ENCODE measurements at places on chromosomes 2 and 18.

DNA sequence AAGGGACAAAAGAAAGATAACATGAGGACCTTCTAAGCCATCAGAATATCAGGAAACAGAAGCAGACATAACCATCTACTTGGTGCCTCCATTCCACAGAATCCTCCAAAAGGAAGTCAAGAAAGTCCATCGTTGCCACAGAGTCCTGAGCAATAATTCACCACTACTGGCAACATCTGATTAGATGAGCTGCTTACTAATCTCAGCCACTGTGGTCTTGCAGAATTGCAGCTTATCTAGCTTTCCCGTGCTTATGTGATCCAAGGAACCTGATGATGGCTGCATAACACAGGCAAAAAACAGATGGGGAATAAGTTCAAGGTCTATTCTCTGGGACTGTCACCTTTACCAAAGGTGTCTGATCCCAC lies 278.5 kb downstream of the AFF3 start:
- no peak for DNase-seq

GRCh38 chr18:73766910-73767515 lies 380.6 kb downstream of the FBXO15 start:
- DNase-seq = no peak

DNA sequence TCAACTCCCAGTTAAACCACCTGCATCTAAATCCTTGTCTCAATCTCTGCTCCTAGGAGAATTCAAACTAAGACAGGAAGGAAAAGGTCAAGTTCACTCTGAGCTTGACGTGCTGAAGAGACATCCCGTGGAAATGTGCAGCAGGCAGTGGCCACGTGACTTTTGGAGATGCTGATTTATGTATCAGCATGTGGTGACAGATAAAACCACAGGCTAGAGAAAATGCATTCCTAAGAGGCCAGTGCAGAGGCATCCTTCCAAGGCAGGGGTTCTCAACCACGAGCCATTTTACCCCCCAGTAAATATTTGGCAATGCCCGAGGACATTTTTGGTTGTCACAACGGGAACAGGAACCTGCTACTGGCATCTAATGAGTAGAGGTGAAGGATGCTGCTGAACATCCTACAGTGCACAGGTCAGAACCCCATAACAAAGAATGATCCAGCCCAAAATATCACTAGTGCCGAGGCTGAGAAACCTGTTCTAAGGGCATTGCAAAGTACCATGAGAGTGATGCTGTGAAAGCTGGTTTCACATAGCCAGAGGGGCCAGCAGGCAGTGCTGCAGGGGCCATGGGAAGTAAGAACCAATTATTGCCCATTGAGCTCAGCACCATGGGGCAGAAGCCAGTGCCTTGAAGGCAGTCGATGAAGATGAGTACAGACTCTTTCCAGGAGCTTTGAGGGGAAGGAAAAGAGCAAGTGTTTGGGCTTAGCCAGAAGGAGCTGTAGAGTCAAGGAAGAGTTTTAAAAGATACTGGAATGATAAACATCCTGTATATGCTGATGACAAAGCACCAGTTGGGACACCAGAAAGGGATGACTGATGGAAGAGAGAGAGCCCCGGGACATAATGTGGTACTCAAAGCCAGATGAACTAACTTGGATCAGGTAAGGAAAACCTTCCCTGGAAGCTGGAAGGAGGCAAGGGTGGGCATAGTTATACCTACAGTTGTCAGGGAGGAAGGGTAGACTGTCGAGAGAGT lies 174.6 kb downstream of the HAUS1 start:
- DNase-seq = no peak

DNA sequence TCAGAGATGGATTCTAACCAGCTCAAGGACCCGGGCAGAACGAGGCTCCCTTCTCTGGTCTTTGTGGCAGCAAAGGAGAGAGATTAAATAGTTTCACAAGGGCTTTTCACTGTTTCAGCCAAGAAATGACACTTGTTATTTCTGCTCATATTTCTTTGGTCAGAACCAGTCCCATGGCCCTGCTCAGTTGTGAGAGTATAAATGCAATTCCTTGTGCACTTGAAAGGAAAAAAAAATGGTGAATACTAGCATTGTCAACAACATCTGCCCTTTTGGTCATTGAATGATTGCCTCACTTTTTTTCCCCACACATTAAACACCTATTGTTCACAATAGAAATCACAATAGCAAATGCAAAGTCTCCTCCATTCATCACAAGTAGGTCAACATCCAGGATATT lies 104.4 kb downstream of the RDH14 start:
- DNase-seq = no peak

DNA sequence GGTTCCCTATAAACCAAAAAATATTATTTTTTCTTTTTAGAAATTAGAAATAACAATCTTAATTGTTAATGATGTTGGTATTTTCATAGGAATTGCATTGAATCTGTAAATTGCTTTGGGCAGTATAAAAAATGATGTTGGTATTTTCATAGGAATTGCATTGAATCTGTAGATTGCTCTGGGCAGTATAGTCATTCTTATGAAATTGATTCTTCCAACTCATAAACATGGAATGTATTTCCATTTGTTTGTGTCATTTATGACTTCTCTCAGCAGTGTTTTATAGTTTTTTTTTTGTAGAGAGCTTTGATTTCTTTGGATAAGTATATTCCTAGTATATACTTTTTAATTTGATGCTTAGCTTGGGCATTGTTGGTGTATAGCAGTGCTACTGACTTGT lies 82.0 kb upstream of the NT5C1B start:
- DNase-seq = no peak

- no peak for DNase-seq
These were observed 19.7 kb downstream of the ATP6V1C2 start for GRCh38 chr2:10741139-10741538.

GRCh38 chr2:132415256-132415914 lies 1.2 kb upstream of the GPR39 start:
- no peak for DNase-seq

DNA sequence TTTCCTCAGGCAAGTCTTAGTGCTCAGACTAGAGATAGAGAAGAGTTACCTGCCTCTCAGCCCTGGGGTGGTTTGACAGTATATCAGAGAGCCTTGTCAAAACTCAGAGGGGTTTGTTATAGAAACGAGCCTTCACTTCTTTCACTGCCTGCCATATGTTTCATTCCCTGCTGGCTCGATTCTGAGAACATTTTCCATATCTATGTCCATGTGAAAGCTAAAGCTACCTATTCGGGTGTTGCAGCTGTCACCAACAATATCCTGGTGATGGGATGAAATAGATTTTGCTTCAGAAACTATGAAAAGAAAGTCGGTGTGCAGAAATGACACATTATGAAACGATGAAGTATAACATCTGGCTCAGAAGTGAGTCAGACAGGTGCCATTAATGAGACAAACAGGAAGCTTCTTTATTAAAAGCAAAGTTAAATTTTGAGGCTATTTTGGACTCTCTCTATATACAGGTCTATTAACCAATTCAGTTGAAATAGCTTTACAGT lies 56.1 kb upstream of the TANK start:
- no peak for DNase-seq
